Activated B cell treated with CpG ODN at 0.5 μM for 24 hours (primary cell): ENCODE measurements at places on chromosomes 13 and 19.

GRCh38 chr19:7307590-7308218 is 13.5 kb upstream of the INSR start:
- no peak for DNase-seq

GRCh38 chr13:95352486-95352885 is 51.2 kb upstream of the ABCC4 start:
- no peak for DNase-seq

DNA sequence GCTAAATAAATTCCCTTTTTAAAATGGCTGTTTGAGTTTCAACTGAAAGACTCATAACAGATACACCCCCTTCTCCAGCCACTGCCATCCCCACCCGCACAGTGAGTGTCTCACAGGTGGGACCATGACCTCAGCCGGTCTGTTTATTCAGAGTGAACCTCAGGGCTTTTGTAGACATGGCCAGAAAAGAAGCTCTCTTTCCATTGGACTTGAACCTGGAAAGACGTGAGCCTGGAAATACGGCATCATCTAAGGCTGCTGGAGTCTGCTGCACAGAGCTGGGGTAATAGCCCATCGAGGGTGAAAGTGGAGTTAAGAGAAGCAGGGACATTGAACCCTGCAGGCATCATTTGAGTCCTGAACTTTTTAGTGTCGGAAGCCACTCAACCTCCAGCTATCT is 15.2 kb upstream of the KPNA3 start:
- DNase-seq, result no peak

DNA sequence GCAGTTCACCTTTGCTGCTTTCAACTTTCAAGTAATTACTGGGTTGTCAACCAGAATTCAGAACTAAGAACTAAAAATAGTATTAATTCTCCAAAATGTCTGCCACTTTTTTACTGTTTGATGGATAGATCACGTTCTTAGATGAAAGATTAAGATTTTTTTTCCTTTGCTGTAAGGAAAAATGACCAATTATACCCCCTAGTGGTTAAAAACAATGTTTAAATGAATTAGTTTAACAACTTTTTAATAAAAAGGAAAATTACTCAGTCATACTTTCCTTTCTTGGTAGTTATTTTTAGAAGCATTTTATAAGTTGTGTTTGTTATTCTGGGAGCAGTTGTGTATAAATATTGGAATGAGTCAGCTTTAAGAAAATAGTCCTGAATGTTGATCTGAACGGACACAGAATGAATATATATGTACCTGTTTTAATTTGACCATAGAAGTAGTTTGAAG is 4.6 kb downstream of the TM9SF2 start:
- DNase-seq, result no peak

DNA sequence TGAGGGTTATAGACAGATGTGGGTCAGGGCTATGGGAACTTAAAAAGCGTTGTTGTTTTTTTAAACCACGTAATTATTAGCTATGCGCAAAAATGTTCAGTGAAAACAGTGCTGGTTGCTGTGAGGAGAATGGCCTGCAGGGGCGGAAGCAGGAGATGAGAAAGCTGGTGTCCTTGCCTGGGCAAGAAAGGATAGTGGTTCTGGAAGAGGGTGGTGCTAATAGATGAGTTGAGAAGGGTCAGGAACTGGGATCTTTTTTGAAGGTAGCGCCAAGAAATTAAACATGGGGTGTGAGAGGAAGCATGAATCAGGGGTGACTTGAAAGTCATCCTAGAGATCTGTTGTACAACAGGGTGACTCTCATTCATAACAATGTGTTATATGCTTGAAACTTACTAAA is 4.8 kb upstream of the SMG9 start:
- DNase-seq, result no peak
